Germinal center (tissue), 1 donor: ENCODE measurements at places on chromosomes 6 and 20.

DNA sequence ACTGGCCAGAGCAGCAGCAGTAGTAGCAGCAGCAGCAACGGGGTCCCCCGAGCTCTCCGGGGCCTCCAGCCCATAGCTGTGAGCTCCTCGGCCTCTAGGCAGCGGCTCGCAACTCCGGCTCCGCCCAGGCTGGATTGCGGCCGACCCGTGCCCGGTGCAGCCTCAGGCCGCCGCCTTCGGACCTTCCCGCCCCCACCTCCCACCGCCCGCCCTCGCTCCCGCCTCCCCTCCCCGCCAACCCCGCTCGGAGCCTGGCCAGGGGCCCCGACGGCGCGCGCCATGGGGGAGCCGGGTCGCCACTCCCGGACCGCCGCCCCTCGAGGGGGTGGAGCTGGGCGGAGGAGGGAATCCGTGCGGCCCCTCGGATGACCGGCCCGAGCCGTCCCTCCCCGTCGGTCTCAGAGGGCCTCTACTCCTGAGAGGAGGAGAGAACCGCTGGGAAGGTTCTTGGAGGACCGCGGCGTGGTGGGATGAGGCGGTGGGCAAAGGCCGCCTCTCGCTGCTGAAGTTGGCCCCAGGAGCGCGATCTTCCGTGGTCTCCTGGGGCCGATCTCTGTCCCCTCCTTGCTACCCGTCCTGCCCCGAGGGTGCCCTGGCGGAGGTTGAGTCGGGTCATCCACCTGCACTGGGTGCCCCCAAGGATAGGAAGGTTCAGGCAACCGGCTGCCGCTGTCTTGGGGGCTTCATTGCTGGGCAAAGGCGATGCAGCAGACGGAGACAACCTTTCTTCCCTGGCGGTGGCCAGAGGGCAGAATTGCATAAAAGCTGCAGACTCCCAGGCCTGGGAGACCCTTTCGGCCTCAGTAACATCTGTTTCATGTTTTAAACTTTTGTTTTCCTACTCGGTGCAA lies at the start of gene ADAM33:
ADAM33 (minus strand) TSS at position 80 of the 851 bp plus-strand sequence; CDS start at position 74, 6 bp downstream.
- no peak for DNase-seq

DNA sequence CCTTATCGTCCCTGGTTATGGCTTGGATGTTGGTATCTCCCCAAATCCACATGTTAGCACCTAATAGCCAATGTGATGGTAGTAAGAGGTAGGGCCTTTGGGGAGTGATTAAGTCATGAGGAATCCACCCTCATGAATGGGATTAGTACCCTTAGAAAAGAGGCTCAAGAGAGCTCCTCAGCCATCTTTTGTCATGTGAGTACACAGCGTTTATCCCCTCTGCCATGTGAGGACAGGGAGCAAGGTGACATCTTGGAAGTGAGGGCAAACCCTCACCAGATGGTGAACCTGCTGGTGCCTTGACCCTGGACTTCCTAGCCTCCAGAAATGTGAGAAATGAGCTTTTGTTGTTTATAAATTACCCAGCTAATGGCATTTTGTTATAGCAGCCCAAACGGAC lies 16.1 kb upstream of the SIRPB2 start:
- no peak for DNase-seq

GRCh38 chr6:149915970-149916865 lies 6.7 kb downstream of the RAET1G start:
- no peak for DNase-seq

DNA sequence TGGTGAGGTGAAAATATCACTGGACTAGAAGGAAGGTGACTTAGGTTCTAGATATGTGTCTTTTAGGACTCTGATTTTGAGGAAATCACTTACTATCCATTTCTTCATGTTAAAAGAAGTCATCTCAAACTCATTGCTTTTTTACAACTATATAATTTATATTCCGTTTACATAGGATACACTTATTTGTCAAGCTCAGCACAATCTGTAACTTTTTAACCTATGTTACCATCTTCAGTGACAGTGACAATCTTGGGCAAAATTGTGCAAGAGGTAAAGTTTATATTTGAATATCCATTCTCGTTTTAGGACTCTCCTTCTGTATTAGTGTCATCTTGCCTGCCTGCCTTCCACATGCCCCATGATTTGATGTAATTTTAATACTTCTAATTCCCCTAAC lies 74.0 kb upstream of the FAM83B start:
- DNase-seq, result no peak

- no peak for DNase-seq
Observed at GRCh38 chr20:23161244-23161891, 75.2 kb upstream of the CD93 start.

GRCh38 chr6:122405417-122405816 lies 6.0 kb downstream of the HSF2 start:
- DNase-seq, result no peak

DNA sequence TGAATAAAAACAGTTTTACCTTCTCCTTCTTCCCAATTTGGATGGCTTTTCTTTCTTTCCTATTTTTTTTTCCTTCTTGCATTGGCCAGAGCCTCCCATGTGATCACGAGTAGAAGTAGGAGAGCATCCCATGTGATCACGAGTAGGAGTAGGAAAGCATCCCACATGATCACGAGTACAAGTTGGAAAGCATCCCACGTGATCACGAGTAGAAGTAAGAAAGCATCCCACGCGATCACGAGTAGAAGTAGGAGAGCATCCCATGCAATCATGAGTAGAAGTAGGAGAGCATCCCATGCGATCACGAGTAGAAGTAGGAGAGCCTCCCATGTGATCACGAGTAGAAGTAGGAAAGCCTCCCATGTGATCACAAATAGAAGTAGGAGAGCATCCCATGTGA lies 218.6 kb downstream of the DLL1 start:
- DNase-seq, result no peak

DNA sequence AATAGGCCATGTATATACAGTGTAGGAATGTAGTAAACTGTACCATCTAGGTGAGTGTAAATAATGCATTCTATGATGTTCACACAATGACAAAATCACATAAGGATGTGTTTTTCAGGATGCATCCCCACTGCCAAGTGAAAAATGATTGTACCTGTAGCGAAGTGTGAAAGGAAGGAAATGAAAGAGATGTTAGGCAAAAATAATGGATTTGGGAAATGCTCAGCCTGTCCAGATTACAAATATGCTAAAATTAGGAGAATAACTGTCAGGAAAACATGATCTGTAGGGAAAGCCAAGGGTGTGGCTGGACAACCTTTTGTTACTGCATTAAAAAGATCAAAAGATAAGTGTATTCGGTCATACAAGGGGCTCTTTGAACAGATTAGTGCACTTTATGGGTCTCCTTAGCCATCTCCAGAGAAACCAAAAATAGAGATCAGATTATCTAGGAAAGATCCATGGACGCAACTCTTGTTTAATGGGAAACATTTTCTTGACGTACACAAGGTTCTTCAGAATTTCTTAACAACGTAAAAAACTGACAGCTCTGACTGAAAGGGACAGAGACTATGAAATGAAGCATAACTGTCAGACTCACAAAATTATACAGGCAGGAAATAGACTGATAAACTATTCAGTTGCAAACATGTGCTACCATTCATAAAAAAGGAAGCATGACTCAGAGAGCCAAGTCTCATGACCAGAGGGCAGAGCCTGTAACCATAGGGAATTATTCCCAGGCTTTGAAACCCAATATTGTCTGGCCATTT lies 253.6 kb upstream of the RAB32 start:
- DNase-seq, result no peak

DNA sequence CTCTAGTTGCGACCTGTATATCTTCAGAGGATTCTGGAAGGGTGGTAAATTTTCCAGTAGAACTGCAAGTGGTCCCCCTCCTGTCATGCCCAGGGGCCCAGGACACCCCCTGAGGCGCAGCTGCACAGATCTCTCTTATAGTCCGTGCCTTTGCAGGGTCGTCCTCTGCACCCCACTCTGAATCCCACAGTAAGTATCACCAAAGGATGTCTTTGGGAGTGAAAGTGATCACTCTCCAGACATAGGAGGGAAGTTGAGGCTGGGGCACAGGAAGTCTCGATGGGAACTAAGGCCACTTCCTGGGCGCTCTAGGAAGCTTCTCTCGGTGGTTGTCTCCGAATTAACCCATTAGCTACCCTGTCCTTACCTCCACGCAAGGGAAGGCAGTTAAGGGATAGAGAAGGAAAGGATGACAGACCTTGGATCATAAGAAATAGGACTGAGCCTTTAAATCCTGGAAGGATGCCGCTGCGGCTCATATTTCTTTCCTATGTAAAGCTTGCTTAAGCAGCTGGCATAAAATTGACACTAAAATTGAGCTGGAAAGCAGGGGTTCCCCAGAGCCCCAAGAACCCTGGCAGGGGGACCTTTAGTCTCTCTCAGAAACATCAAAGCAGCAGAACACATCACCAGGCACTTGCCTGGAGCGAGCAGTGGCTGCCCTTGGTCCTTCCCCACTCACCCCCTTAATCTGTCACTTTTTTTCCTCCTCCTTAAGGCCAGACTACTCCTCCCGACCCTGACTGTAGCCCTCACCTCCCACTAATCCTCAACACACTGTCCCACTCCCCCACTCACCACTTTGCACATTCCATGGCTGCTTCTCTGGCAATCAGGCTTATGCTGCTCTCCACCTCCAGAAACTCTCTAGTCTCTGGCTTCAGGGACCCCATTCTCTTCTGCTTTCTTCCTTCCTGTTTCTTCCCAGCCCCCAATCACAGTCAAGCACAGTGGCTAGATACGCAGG lies at the start of gene ZKSCAN4:
ZKSCAN4 (minus strand) TSS at position 261 of the 967 bp plus-strand sequence. CDS start 289 bp downstream, outside the sequence.
- peak; percentile 71 for DNase-seq

DNA sequence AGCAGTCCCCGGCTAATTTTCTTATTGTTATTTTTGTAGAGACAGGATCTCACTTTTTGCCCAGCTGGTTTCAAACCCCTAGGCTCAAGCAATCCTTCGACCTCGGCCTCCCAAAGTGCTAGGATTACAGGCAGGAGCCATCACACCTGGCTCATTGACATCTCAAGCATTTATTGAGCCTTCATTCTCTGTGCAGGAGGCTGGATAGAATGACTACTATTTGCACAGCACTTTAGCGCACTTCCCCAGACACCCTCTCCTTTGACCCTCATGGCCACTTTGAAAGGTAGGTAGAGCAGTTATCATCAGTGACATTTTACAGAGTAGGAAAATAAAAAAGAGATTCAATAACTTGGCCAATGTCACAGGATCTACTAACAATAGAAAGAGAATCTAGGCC lies 124.0 kb upstream of the STXBP5 start:
- no peak for DNase-seq

GRCh38 chr6:2175825-2176224 lies 69.6 kb downstream of the GMDS start:
- DNase-seq, result no peak

DNA sequence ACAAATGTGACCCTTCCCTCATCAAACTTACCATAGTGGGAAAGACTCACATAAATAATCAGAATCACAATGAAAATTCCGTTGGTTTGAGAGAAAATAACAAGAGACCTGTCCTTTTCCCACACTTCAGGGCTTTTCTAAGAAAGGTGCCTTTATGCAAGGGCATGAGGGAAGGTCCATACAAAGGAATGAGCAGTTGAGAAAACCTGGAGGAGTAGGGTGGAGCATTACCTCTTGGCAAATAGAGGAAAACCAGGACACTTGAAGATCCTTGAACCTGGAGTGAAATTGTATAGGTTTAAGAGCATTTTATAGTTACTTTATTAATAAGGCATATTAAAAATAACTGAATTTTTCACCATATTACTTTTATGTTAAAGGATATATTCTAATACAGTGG lies 54.3 kb downstream of the UBR2 start:
- DNase-seq, result no peak

GRCh38 chr20:11232896-11233295 lies 559.1 kb upstream of the JAG1 start:
- DNase-seq, result no peak

DNA sequence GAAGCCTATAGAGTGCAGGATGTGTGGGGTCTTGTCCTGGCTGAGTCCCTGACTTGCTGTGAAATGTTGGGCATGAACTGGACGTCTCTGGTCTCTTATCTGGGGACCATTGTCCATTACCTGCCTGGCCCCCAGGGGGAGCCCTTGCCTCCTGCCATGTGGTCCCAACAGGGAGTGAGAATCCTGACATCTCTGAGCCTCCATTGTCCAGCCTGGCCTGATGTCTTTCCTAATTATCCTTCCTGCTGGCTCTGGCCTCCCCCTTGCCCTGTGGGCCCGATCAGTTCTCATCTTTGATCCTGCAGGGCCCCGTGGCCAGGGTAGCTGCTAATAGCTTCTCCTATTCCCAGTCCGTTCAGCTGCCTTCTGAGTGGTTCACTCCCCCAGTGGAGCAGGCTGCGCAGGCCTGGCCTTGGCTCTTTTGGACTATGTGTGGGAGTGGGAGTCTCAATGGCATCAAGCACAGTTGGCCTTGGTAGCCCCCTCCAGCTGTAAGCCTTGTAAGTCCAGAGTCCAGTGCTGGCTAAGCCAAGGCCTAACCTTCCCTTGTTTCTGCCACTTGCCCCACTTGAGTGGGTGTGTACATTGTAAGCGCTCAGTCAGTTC lies 77.9 kb upstream of the RALY start:
- DNase-seq, result peak; percentile 69

DNA sequence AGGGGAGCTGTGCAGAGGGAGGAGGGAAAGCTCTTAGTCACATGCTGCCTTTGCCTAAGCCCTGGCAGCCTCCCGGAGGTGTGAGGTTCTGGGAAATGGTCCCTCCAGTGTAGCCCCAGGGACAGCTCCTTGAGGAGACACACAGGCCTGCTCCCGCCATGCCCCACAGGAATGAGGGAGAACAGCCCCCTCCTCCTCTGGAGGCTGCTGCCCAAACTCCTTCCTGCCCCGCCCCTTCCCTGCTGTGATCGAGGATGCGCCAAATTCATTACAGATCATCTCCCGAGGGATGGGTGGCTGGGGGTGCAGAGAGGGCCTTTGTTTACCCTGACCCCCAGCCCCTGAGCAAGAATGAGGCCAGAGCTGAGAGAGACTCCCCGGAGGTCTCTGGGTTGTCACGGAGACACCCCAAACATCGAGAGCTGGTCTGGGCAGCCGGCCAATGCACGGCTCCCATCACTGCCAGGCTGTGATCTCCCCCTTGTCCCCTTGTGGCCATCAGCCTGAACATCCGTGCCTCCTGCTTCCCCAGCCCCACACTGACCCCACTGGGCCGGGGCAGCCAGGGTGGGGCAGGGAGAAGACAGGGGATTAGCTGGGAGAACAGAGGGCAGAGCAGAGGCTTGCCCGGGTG lies 8.4 kb downstream of the CYP21A2 start:
- DNase-seq, result no peak

DNA sequence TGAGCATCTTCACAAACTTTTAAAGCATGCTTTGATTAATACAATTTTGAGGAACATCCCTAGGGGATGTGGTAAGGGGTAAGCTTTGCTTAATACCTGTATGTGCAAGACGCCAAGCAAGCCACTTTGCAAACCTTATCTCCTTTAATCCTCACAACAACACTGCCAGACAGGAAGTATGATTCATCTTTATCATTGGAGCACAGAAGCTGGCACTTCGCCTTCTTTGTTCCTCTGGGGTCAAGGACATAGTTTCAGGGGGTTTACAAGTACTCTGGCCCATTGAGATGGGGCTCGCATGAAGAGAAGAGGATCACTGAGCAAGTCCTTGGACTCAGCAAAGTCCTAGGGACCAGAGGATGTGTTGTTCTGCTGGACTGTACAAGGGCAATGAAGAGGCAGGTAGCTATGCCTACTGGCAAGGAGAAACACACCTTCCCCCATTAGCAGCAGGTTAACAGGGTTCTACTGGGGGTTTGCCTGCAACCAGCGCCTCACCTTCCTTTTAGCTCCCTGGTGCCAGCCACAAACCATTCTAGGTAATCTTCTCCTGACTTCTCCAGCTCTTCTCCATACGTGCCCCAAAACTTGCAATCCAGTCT lies 8.8 kb downstream of the TMEM244 start:
- DNase-seq, result no peak
